ENCODE measurements at places on chromosomes 12 and 14. TPM values are rescaled to one million over a fixed set of nuclear protein-coding genes. Genes with fewer than 3 reads are reported as not detected.

Gene PNMA1
- total RNA-seq: 70.5 TPM

Gene SMIM41
- total RNA-seq: not detected

GRCh38 chr14:83356080-83356479 is 1822.4 kb upstream of the SEL1L start:
- DNase-seq: no peak

Gene GCH1
- total RNA-seq: 1.6 TPM

Gene HNF1A
- total RNA-seq: not detected

GRCh38 chr12:115137812-115138521 is 454.0 kb upstream of the TBX3 start:
- DNase-seq: no peak

DNA sequence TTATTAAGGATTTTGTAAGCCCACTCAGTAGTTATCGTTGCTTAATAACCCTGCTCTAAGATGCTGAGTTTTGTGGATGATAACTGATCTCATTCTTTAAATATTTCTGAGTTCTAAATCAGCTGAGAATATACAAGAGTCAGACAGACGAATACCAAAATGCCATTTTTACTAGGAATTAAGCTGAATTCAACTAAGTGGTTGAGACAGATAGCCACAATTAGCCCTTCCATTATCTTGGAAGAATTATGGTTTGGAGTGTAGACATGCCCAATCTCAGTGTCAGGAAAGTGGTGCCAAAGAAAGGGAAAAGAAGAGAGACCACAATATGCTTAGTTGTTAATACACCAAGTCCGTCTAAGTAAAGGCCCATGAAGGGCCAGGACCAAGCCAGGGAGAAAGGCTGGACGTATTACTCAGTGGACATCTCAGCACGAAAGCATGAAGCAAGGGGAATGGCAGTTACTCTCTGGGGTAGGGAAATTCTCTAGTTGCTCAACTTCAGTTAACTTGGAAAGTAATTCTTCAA is 58.6 kb downstream of the KCNA5 start:
- DNase-seq: no peak

- no peak for DNase-seq
These were observed 3.2 kb upstream of the SYNE3 start for GRCh38 chr14:95519699-95520098.

Gene LHX5
- 0.41 TPM for total RNA-seq

DNA sequence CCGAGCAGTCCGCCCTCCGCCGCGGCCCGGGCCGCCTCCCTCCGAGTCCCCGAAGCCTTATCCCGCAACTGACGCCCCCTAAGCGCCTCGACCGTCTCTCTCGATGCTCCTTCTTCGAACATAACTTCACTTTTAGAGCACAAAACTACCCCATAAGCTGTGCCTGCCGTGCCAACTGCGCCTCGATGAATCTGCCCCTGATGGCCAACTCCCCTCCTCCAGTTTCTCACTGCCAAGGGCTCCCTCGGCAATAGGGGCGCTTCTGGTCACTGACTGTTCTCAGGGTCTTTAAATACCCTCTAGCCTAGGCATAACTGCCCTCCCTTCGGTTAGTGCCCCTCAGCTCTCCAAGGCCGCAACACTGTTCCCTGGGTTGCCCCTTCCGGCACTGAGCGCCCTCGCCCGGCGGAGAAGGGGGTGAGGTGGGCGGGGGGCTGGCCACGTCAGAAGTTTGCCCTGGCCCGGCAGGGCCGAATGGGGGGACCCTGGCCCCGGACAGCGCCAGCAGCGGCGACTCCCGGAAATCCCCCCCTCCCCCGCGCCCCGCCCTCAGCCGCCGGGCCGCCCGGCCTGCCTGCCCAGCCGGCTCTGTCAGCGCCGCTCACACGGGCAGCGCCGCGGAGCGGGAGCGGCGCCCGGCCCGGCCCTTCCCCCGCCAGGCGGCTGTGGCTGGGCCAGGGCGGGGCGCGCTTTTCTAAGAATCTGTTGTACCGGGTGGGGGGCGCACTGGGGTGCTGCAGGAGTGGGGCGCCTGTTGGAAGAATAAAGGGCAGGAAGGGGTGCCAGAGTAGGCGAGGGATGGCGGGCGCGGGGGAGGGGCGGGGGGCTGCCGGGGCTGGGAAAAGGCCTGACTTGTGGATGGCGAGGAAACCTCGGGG is 10.6 kb downstream of the RARG start:
- DNase-seq: peak; percentile 86

Gene MMP19
- total RNA-seq: not detected

DNA sequence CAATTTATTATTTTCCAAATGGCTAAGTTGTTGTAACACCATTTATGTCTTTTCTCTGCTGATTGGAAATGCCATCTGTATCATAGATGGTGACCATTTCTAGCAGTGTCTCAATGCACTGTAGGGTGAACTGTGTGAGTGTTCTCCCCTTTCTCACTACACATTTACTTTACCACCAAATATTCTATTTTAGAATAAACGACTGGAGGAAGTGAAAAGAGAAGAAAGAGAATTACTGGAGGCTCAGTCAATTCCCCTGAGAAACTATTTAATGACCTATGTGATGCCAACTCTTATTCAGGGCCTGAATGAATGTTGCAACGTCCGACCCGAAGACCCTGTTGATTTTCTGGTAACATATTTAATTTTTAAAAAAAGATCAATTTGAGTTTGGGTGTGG is 15.5 kb upstream of the PAPOLA start:
- DNase-seq: no peak
